COLO829 (cell line): ENCODE measurements at places on chromosomes 2 and 18.

DNA sequence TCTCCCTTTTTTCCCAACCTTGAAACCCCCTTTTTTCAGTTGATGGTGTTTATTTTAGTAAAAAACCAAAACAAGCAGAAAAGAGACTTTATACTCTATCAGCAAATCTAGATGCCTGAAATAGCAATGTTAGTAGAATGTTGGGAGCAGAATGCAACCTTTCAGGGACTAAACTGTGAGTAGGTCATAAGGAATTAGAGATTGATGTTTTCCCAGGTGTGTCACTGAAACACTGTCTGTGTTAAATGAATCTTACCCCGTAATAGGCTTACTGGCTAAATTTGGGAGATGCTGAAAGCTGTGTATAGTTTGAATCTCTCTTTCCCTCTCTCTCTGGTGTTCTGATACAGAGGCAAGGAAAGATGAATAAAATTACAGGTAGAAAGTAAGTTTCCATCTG is 43.8 kb downstream of the AGFG1 start:
- no peak for DNase-seq

DNA sequence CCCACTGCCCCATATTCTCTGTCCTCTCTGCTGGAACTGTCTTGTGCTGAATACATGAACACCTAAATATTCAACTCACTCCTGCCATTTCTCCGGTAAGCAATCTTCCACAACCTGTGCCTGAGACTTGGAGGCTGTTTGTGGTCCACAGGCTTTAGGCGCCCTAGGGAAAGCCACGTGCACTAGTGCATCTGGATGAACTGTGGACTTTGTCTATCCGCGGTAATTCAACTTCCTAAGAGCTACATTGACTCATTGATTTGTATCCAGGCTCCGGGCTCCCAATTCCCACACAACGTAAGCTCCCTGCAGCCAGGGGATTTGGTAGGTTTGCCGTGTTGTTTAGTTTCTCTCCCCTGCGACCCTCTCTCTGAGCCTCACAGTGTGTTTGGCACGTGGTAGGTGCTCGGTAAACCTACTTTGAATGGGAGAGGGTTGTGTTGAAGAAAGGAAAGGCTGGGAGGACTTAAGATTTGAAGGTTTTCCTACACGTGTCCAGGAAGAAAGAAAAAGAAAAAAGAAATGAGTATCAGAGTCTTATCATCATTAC is 718.2 kb downstream of the DPP10 start:
- DNase-seq = no peak

GRCh38 chr2:128584296-128584890 is 265.7 kb upstream of the HS6ST1 start:
- no peak for DNase-seq

- no peak for DNase-seq
Measured at GRCh38 chr18:46388286-46388685, 268.7 kb downstream of the LOXHD1 start.

DNA sequence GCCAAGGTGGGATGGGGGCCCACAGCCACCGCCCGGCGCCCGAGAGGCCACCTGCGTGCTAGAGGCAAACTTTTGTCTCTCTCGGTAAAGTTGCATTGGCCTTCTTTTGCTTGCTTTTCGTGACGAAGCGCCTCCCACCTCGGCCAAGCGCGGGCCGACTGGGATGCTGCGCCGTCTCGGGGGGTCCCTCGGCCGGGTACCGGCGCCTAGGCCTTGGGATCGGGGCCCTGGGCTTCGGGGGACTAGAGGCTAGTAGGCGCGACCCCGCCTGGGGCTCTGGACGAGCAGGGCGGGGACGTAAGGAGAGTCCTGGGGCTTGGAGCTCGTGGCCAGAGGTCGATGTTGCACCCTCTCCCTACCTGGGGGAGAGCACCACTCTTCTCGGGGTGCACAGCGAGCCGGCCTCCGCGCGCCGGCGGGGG is 545 bp downstream of the GLI2 start:
- DNase-seq = no peak

DNA sequence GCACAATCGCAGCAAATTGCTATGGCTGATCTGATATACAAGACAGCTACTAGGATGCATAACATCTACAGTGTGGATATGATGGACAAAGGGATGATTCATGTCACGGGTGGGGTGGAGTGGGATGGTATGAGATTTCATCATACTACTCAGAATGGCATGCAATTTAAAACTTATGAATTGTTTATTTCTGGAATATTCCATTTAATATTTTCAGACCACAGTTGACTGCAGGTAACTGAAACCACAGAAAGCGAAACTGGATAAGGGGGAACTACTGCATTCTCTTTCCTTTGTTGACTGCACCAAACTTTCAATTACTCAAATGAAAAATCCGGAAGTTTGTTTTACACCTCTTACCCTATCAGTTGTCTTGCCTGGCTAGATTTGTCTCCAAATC is 94.4 kb upstream of the NEUROD1 start:
- no peak for DNase-seq

DNA sequence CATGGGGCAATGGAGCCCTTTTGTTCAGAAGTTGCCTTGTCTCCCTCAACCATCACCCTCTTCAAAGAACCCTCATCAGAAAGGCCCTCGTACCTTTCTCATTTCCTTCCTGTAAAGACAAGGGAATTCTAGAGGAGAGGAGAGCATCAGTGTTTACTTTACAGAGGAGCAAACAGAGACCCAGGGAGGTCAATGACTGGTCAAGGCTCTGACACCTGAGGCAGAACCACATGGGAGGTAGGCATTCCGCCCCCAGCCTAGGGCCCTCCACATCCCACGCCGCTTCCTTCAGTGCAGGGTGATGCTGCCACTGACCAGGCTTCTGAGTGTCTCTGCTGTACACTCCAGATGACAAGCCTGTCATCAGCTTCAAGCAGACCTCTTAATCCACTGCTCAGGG is 104.7 kb downstream of the NRP2 start:
- no peak for DNase-seq
